SHP77 (cell line): ENCODE measurements at places on chromosomes 4 and X.

GRCh38 chr4:103719105-103719829, 518 bp downstream of the TACR3 start:
- no peak for DNase-seq

DNA sequence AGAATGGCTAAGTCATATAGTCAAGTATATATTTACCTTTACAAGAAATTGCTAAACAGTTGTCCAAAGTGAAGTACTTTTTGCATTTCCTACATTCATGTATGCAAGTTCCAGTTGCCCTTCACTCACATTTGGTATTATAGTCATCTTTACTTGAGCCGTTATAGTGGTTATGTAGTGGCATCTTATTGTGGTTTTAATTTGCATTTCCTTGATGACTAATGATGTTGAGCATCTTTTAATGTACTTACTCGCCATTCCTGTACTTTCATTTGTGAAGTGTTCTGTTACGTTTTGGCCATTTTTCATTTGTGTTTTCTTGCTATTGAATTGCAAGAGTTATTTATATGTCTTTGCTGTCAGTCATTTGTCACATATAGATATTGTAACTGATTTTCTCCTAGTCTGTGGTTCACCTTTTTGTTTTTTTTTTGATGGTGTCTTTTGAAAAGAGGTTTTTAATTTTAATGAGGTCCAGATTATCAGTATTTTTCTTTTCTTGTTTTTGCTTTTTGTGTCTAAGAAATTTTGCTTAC, 27.6 kb downstream of the ARFIP1 start:
- no peak for DNase-seq

GRCh38 chrX:130053236-130053635, 57.1 kb downstream of the ELF4 start:
- DNase-seq: no peak

GRCh38 chr4:54675721-54676461, 18.1 kb downstream of the KIT start:
- DNase-seq: no peak

DNA sequence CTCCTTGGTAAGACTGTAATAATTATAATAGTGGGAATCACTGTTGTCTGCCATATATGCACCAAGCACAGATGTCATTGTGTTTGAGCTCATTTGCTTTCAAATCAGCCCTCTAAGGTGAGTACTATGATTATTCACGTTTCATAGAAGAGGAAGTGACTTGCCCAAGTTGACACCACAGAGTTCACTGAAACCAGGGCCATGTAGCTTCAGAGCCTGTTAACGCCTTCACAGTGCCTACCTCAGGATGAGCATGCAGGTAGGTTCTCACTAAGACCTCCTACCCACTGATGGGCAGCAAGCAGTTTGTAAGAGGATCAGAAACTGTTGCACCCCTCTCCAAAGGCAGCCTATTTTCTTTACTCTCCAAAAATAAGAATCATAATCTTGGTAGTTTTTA, 27.4 kb downstream of the TMPRSS11A start:
- no peak for DNase-seq

DNA sequence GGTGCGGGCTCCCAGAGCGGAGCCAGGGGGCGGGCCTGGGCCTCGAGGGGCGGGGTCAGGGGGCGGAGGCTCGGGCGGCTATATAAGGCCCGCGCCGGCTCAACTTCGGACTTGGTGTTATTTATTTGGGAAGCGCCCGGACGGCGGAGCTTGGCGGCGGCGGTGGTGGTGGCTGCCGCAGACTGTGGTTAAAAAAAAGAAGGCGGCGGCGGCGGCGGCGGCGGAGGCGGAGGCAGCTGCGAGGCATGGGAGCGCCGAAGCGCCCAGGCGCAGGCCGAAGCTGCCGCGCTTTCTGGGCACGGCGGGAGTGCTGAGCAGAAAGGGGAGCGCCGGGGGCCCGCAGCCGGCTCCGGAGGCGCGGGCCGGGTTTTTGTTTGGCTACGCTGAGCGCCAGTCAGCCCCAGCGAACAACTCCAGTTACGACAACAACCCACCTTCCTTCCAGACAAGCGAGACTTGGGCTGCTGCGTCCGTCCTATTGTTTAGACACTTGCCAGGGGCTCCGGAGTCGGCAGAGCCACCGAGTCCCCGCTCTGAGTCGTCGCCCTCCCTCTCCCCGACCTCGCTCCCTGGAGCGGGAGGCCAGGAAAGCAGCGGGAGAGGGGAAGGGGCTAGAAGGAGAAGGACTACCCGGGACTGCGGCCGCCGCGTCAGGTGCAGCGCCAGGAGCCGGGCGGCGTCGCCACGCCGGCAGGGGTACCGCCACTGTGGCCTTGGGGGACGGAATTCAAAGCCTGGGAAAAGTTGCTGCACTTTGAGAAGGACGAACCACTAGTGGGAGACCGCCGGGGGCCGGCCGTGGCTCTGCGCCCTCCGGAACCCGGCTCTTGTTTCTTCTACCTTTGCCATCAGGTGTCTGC, at the start of gene SLIT2:
SLIT2 (plus strand) TSS at position 110 of the 860 bp plus-strand sequence. CDS start 1,911 bp downstream, outside the sequence.
- DNase-seq: peak; percentile 59

GRCh38 chr4:74768857-74769525, 25.3 kb downstream of the BTC start:
- no peak for DNase-seq

GRCh38 chr4:25449688-25450087, 72.6 kb downstream of the ANAPC4 start:
- no peak for DNase-seq

- DNase-seq: no peak
Measured at GRCh38 chr4:77450006-77450405, 155.6 kb upstream of the CXCL13 start.

- no peak for DNase-seq
Measured at GRCh38 chr4:37818752-37819151, 7.7 kb upstream of the PGM2 start.

DNA sequence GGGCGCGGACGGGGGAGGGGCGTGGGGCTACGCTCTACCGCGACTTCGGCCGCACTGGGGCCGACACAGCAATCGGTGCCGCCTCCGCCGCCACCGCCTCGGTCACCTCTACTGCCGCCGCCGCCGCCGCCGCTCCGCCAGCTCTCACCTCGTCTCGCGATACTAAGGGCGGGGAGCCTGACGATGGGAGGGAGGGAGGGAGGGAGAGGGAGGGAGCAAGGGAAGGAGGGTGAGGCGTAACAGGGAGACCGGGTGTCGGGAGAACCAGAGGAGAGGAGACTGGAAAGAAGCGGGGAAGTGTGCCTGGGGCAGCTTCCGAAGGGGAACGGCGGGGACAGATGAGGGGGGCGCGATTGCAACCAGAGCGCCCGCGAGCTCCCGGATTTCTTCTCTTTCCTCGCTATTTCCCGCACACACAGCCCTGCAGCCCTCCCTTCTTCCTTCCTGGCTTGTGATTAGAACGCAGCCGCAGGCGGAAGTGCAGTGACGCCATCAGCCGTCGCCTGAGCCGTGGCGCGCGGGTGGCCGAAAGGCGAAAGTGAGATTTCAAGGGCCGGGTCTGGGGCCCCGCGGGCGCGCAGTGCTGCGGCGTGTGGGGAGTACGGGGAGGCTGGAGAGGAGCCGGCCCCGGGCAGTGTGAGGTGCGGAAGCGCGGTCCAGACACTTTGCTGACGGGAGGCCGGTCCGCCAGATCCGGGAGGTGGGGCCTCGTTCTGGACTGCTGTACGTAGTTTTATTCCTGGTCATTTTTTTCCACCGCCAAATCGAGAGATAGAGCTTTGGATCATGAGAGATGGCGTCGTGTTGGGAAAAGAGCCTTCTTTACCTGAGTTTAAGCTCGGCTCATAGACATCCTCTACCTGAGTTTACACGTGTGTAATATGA, at the start of gene ANKRD17:
ANKRD17 (minus strand) TSS at position 113 of the 885 bp plus-strand sequence. CDS start 130 bp downstream, outside the sequence.
- peak; percentile 81 for DNase-seq

DNA sequence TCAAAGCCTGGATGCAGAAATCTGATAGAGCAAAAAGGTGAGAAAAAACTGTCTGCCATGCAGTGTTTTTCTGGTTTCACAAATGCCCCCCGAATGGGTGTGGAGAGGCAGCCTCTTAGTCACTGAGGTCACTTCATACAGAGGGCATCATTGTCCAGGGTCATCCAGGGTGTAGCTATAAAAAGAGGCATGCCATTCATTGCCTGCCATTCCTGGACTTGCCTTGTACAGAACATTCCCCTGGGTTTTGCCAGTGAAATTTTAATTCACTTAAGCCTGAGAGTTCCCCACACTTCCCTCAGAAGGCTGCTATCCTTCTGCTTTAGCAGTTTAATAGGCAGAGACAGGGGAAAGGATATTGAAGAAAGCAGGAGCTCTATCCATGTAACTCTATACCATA, 230.3 kb downstream of the UNC5C start:
- no peak for DNase-seq

DNA sequence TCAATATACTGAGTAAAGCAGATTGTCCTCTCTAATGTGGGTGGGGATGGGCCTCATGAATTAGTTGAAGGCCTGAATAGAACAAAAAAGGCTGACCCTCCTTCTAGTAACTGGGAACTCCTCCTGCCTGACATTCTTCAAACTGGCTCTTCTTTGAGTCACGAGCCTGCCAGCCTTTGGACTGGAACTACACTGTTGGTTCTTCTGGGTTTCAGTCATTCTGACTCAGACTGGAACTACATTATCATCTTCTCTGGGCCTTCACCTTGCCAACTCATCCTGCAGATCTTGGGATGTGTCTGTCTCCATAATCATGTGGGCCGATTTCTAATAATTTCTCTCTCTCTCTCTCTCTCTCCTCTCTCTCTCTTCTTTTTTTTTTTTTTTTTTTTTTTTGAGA, 26.9 kb upstream of the CT47C1 start:
- DNase-seq: no peak

DNA sequence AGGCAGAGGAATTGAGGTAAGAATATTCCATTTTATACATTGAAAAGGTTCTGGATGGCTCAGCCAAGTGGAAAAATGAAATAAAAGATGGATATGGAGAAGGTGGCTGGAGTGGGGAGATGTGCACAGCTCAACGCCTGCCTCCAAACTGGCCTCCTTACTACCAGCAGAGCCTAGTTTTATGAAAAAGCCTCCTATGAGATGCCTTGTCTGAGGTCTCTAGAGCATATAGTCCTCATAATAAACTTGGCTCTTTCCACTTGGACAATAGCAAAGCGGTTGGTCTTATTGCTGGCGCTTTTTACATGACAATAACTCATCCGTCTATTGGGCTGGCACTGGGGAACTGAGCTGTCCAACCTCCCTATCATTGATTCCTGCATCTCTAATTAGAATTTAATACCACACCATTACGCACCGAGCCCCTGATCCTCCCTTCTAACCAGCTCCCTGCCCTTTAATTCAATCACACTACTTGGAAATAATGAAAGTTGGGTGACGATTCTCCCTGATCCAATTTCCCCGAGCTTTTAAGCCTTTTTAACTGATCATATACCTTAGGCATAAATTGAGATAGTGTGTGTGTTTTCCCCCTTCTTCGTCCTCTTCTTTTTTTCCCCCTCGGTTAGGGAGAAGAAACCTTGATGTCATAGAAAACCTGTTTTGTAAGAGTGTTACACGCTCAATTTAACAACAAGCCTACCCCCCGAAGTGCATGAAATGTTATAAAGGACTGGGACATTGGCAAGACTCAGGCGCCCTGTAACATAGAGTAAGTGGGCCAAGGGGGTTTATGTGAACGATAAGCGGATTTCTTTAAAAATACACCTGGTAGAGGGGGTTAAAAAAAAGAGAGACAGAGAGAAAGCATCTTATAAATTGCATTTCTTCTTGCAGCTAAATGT, at the start of gene PHOX2B:
PHOX2B (minus strand) TSS at position 155 of the 905 bp plus-strand sequence; CDS start at position 40, 115 bp downstream.
- DNase-seq: no peak

GRCh38 chrX:7085879-7086278, 61.6 kb upstream of the STS start:
- DNase-seq: no peak

- peak; percentile 86 for DNase-seq
Measured at GRCh38 chr4:140237616-140238350, 83.8 kb upstream of the MAML3 start.

GRCh38 chr4:48960988-48961635, 25.0 kb upstream of the CWH43 start:
- DNase-seq: no peak

DNA sequence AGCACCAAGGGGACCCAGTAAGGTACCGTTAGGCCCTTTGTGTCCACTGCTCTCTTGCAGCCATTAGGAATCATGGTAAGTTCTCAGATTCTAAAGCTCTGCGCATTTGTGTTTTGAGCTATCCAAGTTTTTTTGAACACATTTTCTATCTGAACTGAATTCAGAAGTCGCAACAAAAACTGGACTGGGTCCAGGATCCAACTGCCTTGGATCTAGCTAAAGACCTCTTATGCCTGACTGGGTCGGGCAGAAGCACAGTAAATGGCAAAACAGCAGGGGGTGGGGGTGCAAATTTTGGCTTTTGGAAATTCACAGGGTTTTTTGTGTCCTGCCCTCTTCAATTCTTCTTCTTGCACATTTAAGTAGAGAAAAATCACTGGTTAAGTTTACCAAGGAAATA, 30.0 kb downstream of the RCHY1 start:
- DNase-seq: no peak

- DNase-seq: no peak
Measured at GRCh38 chrX:13051529-13052172, 7.2 kb upstream of the FAM9C start.

GRCh38 chrX:24190500-24191156, 41.1 kb downstream of the ZFX start:
- DNase-seq: no peak

GRCh38 chrX:153397256-153397960, 3.7 kb downstream of the PNMA6E start:
- no peak for DNase-seq

DNA sequence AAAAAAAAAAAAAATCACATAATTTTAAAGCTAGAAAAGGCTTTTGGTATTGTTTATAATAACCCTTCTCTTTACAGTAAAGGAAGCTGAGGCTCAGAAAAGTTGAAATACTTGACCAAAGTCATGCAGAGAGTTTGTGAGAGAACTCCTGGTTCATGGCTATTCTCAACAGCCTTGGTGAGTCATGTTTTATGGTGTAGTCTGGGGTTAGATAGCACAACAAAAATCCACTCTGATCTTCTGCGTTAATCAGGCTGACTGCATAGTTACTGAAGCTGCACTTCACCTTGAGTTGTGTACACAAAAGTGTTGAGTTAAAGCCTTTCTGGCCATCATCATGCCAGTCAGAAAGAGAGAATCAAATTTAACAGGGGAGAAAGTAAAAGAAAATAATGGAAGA, 19.3 kb upstream of the SFRP2 start:
- DNase-seq: no peak

DNA sequence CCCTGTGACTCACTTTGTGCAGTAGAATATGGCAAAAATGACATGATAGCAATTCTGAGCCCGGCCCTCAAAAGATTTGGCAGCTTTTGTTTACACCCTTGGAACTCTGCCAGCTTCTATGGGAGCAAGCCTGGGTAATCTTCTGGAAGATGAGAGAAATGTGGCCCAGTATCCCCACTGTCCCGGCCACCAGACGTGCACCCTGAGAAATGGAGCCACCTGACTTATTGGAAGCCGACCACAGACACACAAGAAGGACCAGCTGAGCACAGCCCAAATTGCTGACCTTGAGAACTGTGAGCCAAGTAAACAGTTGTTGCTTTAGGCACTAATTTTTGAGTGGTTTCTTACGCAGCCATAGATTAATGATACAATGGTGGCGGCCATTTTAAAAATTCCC, 197.0 kb downstream of the STIM2 start:
- peak; percentile 2 for DNase-seq
